ENCODE measurements at places on chromosomes 2 and 18.

GRCh38 chr18:70200286-70200685 is 5.2 kb downstream of the RTTN start:
- DNase-seq: no peak

- no peak for DNase-seq
Observed at GRCh38 chr18:58266291-58266690, 222.3 kb downstream of the NEDD4L start.

- DNase-seq: no peak
Observed at GRCh38 chr2:240277807-240278522, 137.5 kb upstream of the OTOS start.

DNA sequence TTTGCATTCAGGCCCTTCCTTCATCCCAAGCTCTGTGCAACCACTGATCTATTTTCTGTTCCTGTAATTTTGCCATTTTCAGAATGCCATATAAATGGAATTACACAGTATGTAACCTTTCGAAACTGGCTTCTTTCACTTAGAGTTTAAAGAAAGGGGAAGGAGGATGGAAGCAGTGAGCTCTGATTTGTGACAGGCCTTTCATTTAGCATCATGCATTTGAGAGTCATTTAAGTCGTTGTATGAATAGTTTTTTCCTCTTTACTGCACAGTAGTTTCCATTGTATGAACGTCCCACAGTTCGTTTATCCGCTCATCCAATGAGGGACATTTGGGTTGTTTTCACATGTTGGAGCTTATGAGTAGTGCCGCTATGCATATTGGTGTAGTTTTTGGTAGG is 67.0 kb downstream of the LBH start:
- no peak for DNase-seq

- peak; percentile 58 for DNase-seq
Observed at GRCh38 chr2:159084384-159085370, 116.2 kb downstream of the TANC1 start.

- peak; percentile 90 for DNase-seq
Observed at GRCh38 chr2:85132834-85133637, at the start of gene TCF7L1. Gene TCF7L1, plus strand, starts transcription at chr2:85133392. Its CDS starts 293 bp downstream, at chr2:85133685.

DNA sequence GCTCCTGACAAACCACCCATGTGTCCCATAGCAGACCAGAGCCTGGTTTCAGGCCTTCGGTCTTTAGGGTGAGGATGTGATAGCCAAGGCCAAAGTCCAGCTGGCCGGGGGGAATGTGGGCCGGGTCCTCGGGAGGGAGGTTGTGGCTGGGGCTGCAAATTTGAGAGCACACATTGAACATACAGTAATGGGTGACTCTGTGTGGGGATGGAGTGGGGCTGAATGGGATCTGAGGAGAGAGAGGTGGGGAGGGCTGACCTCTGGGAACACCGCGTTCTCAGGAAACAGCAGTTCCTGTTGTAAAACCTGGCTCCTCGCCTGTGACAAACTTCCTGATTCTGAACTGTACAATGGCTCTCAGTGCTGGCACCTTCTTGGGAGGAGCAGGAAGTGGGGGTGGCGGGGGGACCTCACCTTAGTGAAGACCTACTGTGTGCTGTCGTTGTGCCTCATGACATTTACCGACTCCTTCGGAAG is 48.8 kb downstream of the MCFD2 start:
- DNase-seq: no peak

GRCh38 chr18:22605736-22606135 is 188.0 kb upstream of the CTAGE1 start:
- no peak for DNase-seq

GRCh38 chr18:52343138-52343537 is 3.1 kb downstream of the DCC start:
- peak; percentile 12 for DNase-seq

DNA sequence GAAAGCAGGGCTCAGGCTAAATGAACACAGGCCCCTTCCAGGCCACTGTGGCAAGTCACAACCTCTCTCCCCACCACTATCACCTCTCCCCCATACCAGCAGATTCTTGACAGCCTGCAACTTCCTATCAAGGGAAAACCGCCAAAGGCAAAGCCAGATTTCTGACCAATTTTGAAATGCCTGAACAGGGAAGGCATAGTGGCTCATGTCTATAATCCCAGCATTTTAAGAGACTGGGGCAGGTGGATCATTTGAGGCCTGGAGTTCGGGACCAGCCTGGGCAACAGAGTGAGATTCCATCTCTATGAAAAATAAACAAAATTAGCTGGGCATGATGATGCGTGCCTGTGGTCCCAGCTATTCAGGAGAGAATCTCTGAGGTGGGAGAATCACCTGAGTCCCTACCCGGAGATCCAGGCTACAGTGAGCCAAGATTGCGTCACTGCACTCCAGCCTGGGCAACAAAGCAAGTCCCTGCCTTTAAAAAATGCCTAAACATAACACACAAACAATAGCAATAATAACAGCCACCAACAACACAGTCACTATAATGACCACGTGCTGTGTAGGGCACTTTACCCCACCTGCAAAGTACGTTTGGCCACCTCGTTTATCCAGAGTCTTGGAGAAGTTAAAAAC is 75.5 kb upstream of the GLI2 start:
- no peak for DNase-seq

- DNase-seq: no peak
Observed at GRCh38 chr2:10750610-10751009, 29.2 kb downstream of the ATP6V1C2 start.
